Liver (tissue), 10 donors: ENCODE measurements at places on chromosomes 2 and 18. TPM values are rescaled to one million over a fixed set of nuclear protein-coding genes. Genes with fewer than 3 reads are reported as not detected.

- no peak for DNase-seq
Observed at GRCh38 chr2:218746470-218746795, 35.5 kb upstream of the CYP27A1 start.

- DNase-seq: no peak
Observed at GRCh38 chr2:60556175-60556574, 2.7 kb upstream of the BCL11A start.

The PCARE gene
- total RNA-seq: not detected

The TMSB10 gene
- total RNA-seq: 518 TPM

DNA sequence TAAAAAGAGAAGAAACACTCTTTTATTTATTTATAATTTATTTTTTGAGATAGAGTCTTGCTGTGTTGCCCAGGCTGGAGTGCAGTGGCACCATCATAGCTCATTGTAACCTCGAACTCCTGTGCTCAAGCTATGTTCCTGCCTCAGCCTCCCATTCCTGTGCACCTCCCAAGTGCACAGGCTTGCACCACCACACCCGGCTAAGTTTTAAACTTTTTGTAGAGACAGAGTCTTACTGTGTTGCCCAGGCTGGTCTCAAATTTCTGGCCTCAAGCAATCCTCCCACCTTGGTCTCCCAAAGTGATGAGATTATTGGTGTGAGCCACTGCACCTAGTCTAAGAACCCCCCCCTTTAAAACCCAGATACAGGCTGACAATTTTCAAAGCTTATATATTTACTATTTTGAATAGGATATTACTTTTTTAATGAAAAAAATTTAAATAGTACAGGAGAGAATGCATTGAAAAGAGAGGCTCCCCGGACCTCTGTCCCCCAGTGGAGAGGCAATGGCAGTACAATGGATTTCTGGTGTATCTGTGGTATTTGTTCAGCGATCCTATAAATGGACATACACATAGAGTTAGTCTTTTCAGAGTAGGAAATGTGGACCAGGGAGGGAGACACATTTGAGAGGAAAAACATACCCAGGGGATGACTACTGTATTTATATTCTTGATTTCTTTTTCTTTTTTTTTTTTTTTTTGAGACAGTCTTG, 48.1 kb upstream of the CNOT11 start:
- DNase-seq: no peak

DNA sequence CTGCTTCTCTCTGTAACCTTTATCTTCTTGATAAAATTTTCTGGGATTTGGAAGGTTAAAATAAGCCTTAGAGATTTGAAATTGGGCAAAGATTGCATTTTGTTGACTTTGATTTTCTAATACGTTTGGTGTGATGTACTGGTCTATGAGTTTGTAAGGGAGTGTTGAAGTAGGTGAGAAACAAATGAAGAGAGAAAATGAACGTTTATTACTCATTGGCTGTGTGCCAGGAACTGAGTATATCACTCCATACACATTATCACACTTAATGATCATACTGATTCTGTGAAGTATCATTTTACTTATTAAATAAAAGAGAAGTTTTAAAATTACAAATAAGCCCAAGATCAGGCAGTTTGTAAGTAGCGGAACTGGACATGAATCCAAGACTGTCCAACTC, 795.1 kb upstream of the ZEB2 start:
- no peak for DNase-seq

DNA sequence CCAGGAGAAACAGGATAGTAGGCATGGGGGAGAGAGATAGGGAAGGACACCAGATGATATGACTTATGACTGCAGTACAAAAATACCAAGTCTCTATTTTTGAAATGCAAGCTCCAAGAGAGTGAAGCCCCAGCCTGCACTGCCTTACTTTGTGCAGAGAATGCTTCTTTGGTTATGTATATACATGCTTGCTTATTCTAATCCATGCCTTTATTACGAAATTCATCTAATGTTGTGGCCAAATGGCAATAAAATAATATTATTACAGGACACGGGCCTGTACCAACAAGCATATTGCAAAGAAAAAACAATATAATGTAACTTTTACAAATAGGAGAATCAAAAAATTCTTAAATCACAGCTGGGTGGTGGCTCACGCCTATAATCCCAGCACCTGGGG, 110.8 kb downstream of the BCL11A start:
- DNase-seq: no peak

The OLA1 gene
- 38.1 TPM for total RNA-seq

GRCh38 chr2:88919087-88919738, 227.7 kb downstream of the RPIA start:
- DNase-seq: no peak

DNA sequence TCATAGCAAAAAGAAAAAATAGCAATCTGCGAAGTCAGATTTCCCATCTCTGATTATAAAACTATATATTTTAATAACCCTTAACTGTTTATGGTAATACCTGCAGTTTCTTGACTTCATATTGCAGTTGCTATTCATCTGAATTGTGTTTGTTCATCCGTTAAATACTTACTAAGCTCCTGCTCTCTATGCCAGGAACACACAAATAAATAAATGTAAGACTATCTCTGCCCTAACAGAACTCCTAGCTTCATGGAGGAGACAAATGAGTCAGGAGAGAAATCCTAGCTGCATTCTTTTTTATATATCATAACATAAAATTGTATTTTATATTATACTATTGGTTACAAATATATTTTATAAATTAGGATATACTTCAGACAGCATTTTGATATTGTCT, 61.2 kb downstream of the MALT1 start:
- DNase-seq: no peak

DNA sequence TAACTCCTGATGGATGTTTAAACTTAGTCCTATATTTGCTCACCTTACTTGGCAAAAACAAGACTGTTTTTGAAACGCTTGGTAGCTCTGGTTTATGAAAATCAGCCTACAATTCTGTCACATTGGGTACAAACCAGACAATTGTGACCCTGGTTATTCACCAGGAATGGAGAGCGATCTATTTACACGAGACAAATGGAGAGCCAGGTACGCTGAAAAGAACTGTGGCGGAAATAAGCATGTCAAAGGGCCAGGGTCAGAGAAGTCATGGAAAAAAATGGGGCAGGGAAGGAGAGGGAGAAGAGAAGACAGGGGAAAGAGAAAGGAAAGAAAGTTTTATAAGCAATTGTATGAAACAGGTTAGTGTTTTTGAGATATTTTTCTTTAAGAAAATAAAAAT, 119.5 kb upstream of the ZFP36L2 start:
- DNase-seq: no peak

DNA sequence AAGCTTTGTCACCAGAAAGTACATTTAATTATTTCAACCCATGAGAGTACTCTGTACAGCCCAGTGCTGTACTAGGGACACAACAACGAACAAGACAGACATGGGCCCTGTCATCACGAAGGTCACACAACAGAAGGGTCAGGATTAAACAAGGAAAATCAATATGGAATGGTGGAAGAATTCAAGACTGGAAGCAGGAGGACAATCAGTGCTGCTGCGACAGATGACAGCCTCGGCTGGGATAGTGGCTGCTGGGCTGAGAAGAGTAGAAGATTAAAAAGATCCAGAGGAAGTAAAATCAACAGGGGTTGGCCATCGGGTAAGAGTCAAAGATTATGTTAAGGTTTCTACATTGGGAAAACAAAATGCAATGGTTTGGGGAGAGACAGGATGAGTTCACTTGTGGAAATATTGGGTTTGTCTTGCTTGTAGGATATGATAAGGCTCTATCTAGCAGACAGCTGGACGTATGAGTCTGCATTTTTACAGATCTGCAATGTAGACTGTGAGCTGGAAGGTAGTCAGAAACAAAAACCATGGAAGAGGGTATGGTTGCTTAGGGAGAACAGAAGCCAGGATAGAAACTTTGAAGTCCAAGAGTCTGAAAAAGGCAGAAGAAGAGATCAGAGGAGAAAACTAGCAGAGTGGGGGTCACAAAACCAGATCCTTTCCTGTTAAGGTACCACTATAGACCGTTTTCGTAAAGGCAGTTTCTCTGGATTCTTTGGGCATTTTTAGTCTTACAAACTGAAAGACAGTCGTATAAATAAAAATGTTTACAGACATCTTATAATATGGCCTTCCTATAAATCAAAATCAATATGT, 84.1 kb downstream of the PRELID3A start:
- no peak for DNase-seq

DNA sequence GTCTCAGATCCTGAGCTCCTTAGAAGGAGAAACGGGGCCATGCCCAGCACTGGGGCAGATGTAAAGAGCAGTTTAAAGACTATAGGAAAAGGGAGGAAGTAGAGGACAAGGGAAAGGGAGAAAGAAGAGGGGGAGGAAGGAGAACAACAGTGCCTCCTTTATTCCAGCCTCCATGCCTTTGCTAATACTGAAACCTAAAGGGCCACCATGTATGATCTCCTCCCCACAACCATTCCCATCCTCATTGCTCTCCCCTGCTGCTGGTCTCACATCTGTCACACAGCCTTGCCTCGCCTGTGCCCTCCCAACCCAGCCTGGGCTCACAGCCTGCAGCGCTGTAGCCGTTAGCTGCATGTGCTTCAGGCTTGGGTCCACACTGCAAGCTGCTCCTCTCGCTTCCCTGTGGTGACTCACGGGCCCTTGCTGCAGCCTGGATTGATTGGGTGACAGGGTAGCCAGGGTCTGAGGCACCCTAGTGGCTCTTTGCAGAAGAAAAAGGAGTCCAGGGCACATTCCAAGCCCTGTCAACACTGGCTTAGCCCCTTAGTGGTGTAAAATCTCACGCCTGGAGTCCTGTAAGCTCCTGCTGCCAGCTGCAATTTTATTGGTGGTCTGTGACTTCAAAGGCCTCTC, 281.9 kb downstream of the SRBD1 start:
- DNase-seq: no peak

- DNase-seq: no peak
Observed at GRCh38 chr2:218890369-218890768, 9.7 kb downstream of the WNT10A start.

- DNase-seq: no peak
Observed at GRCh38 chr2:29841386-29842004, 79.9 kb downstream of the ALK start.

DNA sequence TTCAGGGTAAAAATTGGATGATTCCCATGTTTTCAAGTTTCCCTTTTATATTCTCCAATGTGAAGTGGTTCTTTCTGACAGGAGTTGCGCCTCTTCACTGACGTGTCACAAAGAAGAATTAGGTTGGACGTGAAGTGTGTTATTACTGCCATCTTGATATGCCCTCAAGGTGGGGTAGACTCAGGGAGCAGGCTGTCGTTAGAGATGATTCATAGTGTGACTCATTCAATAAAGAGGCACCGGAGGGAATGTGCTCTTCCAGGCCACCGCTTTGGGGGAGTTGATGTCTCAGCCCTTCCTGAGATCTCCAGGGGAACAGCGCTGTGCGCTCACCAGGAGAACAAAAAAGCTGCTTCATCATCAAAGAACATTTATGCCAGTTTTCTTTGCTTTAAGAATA, 3.6 kb upstream of the DGKD start:
- DNase-seq: no peak
